ENCODE measurements at places on chromosomes 3 and 15.

GRCh38 chr3:126607214-126607908 lies 47.6 kb downstream of the TXNRD3 start:
- DNase-seq, result no peak

- DNase-seq, result no peak
Observed at GRCh38 chr15:86608461-86609205, 529.0 kb downstream of the AGBL1 start.

DNA sequence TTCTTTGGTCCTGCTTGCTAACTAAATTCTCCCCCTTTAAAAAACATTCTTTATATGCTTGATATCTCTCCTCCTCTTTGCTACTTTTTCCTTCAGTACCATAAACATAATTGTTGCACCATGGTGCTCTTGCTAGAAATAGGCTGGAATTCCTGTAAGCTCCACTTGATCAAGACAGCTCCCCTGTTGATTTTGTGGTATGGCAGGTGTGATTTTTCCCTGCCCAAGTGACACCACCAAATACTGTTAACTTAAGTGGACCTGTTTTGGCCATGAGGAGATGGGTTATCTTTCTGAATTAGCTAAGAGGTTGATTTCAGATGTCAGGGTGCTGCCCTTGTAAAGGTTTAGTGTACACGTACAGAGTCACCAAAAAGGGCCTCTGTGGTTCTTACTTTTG lies 205.3 kb downstream of the CDIN1 start:
- DNase-seq, result no peak

DNA sequence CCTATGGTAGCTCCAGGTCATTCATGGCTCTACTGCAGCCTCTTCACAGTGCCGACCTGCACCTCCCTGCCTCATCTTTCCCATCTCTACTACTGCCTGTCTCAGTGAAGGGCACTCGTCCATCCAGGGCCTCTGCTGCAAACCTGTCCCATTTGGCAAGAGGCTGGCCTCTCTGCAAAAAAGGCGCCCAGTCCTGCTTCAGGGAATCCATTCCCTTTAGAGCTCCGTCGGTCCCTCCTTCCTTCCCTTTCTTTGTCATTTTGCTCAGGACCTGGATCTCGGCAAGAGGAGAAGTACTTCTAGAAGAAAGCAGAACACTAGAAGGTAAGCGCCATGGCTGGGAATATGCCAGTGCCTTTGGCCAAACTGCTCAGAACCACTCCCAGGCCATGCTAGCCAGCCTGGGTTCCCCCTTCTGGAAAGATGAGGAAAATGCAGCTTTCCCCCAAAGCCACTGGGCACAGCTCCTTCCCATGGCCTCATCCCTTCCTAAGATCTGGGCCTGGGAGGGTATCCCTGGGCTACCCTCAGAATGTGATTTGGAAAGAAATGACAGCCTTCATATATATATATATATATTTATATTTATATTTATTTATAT lies 6.4 kb upstream of the ISL2 start:
- DNase-seq, result no peak

- no peak for DNase-seq
Observed at GRCh38 chr15:63979262-63979793, 67.0 kb downstream of the DAPK2 start.

GRCh38 chr3:194869482-194870169 lies 183.9 kb downstream of the FAM43A start:
- no peak for DNase-seq

GRCh38 chr3:186997061-186997460 lies 66.7 kb downstream of the ST6GAL1 start:
- DNase-seq, result no peak

GRCh38 chr15:100895721-100896120 lies 16.1 kb downstream of the ALDH1A3 start:
- DNase-seq, result no peak

- no peak for DNase-seq
Observed at GRCh38 chr3:58047826-58048225, 39.6 kb downstream of the FLNB start.

GRCh38 chr3:187291512-187292132 lies at the start of gene MASP1:
TSS of gene MASP1 (minus strand) at chr3:187291737. CDS start at chr3:187291632, 105 bp downstream.
- DNase-seq, result no peak

DNA sequence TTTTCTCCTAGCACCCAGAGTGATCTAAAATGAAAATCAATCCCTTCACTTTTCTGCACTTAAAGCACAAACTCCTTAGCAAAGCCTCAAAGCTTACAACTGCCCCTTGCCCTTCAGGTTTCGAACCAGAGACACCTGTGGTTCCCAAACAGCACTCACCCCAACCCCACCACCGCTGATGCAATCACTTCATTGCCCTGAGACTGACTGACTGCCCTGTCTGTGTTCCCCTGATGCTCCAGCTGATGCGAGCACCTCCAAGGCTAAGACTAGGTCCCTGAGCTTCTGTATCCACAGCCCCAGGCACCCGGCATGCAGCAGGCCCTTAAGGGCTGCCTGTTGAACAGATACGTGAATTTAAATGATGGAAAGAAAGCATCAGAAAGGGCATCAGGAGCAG lies 127.3 kb downstream of the ZNF621 start:
- DNase-seq, result no peak

DNA sequence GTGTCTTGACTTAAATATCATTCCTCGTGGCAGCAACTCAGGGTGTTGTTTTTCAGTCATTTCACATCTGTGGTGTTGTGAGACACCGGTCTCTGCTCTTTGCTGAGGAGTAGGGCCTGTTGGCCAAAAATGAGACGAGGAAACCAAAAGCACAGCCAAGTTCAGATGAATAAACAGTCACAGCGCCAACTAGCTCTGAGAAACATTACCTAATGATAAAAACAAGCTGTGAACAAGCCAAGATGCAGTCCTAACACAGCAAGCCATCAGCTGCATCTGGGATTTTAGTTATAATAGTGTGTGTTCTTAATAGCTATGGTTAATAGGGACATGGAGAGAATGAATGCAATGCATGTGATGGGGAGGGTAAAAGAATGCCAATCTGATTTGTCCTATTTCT lies 843.4 kb upstream of the DPPA4 start:
- DNase-seq, result no peak

DNA sequence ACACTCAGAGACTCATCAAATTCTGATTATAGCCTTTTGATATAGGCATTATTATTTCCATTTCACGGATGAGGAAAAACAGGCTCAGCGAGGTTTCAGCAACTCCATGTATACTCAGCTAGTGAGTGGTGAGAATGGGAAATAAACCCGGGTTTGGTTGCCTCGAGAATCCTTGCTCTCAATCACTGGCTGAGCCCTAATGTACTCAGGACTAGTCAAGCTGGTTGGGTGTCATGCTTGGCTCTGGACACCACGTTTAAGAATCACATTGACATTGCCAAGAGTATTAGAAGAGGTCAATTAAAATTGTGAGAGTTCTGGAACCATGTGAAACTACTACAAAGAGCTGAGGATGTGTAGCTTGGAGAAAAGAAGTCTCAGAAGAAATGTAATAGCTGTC lies 444.5 kb downstream of the MFSD1 start:
- DNase-seq, result no peak

GRCh38 chr3:38560996-38561717 lies 65.0 kb downstream of the EXOG start:
- DNase-seq, result no peak

DNA sequence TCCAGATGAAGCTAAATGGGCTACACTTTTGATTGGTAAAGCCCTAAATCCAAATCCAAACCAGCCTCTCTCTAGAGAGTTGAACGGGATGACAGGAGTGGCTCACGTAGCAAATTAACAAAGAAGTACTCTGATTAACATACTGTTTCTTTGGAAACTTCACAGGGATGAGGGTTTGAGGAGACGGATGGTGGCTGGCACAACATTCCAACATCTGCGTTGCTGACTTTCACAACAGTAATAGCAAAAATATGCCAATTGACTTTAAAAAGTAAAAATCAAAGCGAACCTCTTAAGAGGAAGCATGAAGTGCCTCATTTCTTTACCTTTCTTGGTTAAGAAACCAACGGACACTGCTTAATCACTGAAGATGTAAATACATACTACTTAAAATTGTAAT lies 181.4 kb downstream of the TBL1XR1 start:
- no peak for DNase-seq

DNA sequence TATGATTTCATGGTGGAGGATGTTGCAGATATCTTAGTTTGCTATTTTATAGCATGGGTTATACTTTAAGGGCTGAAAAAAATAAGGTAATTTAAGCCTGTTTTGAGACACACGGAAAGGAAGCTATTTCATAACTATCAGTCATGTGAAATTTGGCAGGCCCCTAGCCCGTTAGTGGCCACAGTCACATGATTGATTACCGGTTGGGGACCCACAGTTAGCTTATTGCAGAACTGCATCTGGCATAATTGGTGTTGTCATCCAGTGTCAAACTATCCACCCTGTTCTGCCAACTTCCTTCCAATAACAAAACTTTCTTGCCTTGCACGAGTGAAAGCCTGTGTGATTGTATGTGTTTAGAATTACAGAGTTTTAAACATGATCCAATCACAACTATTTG lies 35.2 kb downstream of the FNDC3B start:
- no peak for DNase-seq

GRCh38 chr3:195260280-195260905 lies 10.6 kb downstream of the XXYLT1 start:
- no peak for DNase-seq

- no peak for DNase-seq
Observed at GRCh38 chr3:37905987-37906674, 44.5 kb downstream of the CTDSPL start.

- DNase-seq, result peak; percentile 6
Observed at GRCh38 chr3:33439546-33440327, 468 bp downstream of the UBP1 start.

DNA sequence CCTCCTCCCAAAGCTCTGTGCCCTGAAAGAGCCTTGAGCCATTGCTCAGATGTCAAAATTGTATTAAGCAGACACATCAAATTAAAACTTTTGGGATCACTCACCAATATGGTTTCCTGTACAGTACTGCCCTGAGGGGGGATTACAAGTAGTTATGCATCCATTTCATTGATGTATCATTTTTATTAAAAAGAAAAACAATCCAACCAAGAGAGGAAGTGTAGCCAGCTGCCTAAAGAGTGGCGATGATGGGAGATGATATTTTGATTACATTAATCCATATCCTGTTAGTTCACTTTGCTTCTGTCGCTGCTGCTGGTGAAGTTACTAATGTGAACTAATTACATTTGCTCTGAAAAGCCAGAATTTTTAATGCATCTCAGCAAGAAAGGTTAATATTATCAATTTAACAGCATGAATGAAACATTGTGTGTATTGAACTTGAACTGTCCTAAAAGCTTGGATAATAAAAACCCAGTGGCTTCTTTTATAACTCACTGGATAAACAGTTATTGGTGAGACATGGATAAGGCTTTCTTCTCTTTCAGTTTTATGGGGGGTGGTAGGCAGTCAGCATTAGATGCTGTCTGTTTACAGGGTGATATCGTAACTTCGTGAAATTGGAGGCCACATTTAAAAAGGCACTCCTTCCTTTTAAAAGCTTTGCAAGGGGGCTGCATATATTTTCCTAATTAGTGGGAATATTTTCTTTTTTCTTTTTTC lies 87.7 kb downstream of the IGF1R start:
- no peak for DNase-seq

DNA sequence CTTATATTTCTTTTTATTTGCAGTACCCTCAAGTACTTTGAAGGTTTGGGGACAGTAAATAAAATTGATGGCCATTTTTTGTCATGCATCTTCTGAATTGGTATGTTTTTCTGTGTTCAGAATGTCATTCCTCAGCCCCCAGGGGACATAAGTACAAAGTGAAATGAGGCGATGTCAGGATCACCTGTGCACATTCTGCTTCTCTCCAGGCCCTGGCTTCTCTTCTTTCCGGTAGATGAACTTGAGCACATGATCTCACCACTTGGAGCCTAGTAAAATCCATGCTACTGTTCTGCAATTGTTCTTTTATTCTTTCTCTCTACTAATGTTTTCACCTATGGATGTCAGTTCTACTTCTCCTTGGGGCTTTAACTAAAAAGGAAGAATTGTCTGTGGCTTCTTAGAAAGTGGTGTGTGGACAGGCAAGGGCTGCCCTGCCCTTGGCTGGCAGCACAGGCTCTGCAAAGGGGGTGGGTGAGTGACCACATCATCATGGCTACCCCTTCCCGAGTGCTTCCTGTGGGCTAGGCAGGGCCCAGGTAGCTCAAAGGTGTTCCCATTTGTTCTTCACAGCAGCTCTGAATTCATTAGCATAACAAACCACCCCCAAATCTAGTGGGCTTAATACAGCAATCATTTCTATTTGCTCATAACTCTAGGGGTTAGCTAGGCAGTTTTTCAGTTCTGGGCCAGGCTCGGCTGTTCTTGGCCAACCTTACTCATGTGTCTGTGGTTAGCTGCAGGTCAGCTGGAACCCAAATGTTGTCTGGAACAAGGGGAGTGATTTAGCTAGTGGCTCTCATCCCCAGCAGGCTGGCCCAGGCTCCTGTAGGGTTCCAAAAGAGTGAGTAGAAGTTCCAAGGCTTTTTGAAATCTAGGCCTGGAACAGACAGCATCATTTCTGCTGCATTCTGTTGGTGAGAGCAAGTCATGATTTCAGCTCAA lies 154.0 kb upstream of the CTDSPL start:
- DNase-seq, result no peak

DNA sequence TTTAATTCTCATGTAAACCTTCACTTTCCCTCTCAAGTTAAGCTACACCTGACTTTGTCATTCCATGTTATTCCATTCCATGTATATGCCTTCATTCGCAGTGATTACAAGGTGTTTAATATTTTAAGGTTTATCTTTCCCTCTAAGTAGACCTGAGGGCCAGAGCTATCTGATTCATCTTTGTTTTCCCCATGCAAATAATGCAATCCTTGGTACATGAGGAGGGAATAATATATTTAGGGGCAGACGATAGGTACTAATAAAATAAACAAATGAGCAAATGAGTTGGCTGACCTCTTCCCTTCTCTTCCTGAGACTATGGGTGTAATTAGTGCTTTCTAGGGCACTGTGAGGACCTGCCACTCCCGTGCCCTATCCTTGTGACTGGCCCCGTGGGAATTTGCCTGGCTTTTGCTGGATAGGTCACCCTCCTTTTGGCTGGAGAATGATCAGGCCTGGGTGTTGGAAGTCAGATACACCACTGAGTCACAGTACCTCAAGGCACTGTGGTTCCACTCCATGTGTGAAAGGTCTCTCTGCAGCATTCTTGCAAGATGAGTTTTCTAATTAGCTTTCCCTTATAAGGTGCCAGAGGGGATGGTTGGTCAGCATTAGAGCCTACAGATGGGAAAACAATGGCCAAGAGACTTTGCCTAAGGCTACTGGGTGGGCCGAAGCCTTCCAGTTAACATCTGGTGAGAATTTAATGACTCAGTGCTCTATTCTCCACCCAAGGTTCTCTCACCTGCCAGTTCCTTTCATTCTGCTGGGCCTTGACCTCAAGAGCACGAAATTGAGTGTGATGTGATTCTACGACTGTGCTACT lies 183.2 kb downstream of the P3H2 start:
- DNase-seq, result no peak

DNA sequence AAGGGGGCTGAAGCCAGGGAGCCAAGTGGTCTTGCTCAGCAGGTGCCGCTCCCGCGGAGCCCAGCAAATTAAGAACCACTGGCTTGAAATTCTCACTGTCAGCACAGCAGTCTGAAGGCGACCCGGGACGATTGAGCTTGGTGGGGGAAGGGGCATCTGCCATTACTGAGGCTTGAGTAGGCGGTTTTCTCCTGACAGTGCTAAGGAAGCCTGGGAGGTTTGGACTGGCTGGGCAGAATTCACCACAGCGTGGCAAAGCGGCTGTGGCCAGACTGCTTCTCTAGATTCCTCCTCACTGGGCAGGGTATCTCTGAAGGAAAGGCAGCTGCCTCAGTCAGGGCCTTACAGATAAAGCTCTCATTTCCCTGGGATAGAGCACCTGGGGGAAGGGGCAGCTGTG lies 57.0 kb upstream of the GPR149 start:
- DNase-seq, result no peak
